ENCODE measurements at places on chromosomes 2 and 18.

GRCh38 chr2:95314964-95315611 lies 17.9 kb downstream of the KCNIP3 start:
- no peak for DNase-seq

- no peak for DNase-seq
Observed at GRCh38 chr2:98869272-98869641, 66.8 kb downstream of the CRACDL start.

DNA sequence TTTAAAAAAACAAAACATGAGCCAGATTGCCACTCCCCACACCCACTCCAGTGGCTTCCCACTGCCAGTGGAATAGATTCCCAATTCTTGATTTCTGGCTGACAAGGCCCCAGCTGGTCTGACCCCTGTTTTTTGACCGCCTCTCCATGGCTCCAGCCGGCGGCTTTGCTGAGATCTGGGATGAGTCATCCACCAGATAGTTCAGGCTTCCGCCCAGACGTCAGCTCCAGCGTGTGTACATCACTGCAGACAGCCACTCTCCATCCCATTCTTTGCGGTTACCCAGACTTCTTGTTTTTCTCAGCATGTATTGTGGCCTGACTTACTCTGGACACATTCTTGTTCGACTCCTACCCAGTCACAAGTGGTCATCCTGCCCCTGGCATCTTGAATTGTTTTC lies 227.9 kb downstream of the GBX2 start:
- no peak for DNase-seq

DNA sequence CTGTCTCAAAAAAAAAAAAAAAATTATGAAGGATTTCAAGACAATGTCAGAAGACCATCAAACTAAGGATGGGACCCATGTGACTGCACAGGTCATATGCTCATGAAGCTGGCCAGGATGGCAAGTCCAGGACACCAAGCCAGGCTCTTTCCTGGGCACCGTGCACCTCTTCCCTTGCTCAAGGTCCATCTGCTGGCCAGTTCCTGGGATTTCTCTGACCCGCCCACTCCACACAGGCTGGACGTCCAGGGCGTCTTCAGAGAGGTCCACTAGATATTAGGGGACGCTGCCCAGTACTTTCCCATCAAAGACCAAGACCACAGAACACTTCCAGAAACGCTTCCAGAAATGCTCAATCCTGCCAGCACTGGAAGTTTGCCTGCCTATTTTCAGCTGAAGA lies 14.3 kb downstream of the TEX44 start:
- no peak for DNase-seq

GRCh38 chr2:138086576-138086975 lies 122.3 kb downstream of the HNMT start:
- DNase-seq = no peak

DNA sequence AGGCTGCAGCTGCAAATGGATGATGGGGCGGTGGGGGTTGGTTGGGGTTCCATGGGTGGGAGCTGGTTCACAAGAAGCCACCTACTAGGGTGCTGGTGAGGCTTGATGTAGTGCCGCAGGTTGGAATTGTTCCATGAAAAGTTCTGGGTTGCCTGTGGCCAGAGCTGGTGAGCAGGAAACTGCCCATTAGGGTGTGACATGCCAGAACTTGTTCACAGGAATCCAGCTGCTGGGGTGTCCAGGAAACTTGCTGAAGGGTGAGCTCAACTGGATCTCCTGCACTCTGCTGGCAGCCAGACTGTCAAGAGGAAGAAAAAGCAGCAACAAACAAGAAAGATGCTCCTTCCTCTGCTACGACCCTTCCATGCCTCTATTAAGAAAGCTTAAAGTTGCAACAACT lies 48.8 kb downstream of the MAP3K20 start:
- DNase-seq = no peak

Measured in Jurkat, Clone E6-1 (cell line).